ENCODE measurements at places on chromosomes 1 and 21.

DNA sequence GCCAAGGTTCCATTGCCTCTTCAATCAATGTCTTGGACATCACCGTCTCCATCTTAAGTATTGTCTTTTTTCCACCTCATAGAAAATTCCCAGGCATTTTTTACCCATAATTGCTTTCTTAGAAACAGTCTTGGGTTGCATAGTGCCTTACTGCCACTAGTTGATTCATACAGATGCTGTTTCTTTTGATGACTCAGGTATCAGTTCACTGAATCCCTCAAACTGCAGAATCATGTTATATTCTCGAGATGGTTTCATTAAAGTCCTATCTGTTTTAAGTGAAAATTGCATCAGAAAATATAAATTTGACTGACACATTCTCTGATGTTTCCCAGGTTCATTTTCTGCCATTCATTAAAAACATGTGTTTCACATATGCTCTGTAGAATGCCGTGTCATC is 1489.1 kb downstream of the BRINP3 start:
- DNase-seq = no peak

- DNase-seq = no peak
These were observed 76.8 kb downstream of the STUM start for GRCh38 chr1:226625326-226625725.

- no peak for DNase-seq
These were observed 64.9 kb downstream of the MACF1 start for GRCh38 chr1:39269349-39269748.

DNA sequence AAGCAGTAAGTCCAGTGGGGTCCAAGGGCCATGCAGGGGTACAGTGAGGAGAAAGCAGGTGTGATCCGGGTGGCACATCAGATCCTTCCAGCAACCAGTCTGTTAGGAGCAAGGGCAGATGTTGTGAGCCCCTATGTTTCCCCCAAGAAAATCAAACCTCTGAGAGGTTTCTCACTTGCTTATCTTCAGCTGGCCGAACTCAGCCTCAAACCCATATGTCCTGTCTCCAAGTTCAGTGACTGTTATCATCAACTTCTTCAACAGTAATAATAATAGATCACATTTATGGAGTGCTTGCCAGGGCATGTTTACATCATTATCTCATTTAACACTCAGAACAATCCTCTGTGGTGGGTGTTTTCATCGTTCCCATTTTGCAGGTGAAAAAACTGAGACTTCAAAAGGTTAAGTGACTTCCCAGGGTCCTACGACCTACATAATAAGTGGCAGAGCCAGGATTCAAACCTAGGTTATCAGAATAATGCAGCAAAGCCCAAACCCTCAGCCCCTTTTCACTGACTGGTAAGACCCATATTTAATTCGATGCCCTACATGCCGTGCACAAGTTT is 3.3 kb downstream of the CAPN2 start:
- DNase-seq = no peak

DNA sequence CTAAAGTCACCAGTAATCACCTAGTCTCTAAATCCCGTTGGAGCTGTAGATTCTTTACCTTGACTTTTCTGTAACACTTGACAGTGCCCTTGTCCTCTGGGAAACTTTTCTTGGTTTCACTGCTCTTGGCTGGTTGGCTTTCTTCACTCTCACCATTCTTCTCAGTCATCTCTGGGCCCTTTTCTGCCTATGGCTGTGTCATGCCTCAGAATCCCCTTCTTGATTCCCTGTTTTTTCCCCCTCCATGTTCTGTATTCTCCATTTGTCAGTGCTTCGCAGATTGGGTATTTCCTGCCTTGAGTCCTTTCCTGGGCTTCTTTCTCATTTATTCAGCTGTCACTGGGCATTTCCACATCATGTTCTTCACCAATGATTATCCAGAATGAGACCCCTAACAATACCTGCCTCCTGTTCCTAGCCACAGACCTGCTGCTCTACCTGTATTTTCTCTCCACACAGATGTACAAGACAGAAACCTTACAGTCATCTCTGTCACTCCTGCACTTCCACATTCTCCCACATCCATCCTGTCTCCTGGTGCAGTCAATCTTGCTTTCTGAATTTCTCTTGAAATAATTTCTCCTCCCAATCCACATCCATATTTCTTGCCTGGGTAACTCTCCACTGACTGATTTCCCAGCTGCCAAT is 14.7 kb downstream of the UCK2 start:
- no peak for DNase-seq

- no peak for DNase-seq
These were observed 87.2 kb upstream of the CNIH3 start for GRCh38 chr1:224528900-224529299.

Data from cortex of kidney (tissue), 1 donor.